ENCODE measurements at places on chromosomes 12 and 14. TPM values are rescaled to one million over a fixed set of nuclear protein-coding genes. Genes with fewer than 3 reads are reported as not detected.

The CAND1 gene
- 98.4 TPM for total RNA-seq

The C12orf60 gene
- 1.4 TPM for total RNA-seq

The SOX5 gene
- total RNA-seq, result 2.0 TPM

The MANSC1 gene
- 1.0 TPM for total RNA-seq

The KRT77 gene
- 0.66 TPM for total RNA-seq

The CD27 gene
- total RNA-seq, result 42.3 TPM

The GNB3 gene
- 0.14 TPM for total RNA-seq

The SOAT2 gene
- 0.61 TPM for total RNA-seq

The LRTM2 gene
- 0.05 TPM for total RNA-seq

The KRT73 gene
- total RNA-seq, result 0.28 TPM

The PMEL gene
- total RNA-seq, result 0.28 TPM

The PTPN6 gene
- 147 TPM for total RNA-seq

The SYT1 gene
- total RNA-seq, result 1.5 TPM

The GOLGA3 gene
- 34.2 TPM for total RNA-seq

The NRXN3 gene
- 3.7 TPM for total RNA-seq

The P2RX7 gene
- total RNA-seq, result 1.7 TPM

The SLC2A3 gene
- total RNA-seq, result 37.6 TPM

The SLC6A12 gene
- total RNA-seq, result 0.14 TPM

Data from thymus (tissue), 14 donors.